ENCODE measurements at places on chromosomes 7 and 10. TPM values are rescaled to one million over a fixed set of nuclear protein-coding genes. Genes with fewer than 3 reads are reported as not detected.

The GPR146 gene
- total RNA-seq = 16.4 TPM

The GRID1 gene
- total RNA-seq = 0.46 TPM

The LIPN gene
- not detected for total RNA-seq

The MACROH2A2 gene
- 4.6 TPM for total RNA-seq

Data from smooth muscle cell of the pulmonary artery (primary cell).